Epithelial cell of umbilical artery (primary cell): ENCODE measurements at places on chromosomes 3 and 15. TPM values are rescaled to one million over a fixed set of nuclear protein-coding genes. Genes with fewer than 3 reads are reported as not detected.

AGBL1 gene
- not detected in 2 replicates for total RNA-seq

LSAMP gene
- total RNA-seq = under 0.01 and 0.15 TPM in 2 replicates

SLC24A5 gene
- total RNA-seq = under 0.01 TPM in 1 of 2 replicates, not detected in the other

PRRT3 gene
- total RNA-seq = 0.97 and 1.1 TPM in 2 replicates

PEX5L gene
- under 0.01 TPM in 2 replicates for total RNA-seq

FBXW12 gene
- not detected in 2 replicates for total RNA-seq

RUBCN gene
- 4.9 and 11.1 TPM in 2 replicates for total RNA-seq

PCBP4 gene
- total RNA-seq = 20.1 and 26.0 TPM in 2 replicates

ADAMTS7 gene
- 4.6 and 8.8 TPM in 2 replicates for total RNA-seq

CKMT1A gene
- total RNA-seq = not detected in 2 replicates

CEP19 gene
- 1.9 and 4.3 TPM in 2 replicates for total RNA-seq

CATSPER2 gene
- 0.76 and 1.6 TPM in 2 replicates for total RNA-seq
